NCI-H1417 treated with DMSO at 0.1 percent for 48 hours (cell line): ENCODE measurements at places on chromosomes 7 and 10.

DNA sequence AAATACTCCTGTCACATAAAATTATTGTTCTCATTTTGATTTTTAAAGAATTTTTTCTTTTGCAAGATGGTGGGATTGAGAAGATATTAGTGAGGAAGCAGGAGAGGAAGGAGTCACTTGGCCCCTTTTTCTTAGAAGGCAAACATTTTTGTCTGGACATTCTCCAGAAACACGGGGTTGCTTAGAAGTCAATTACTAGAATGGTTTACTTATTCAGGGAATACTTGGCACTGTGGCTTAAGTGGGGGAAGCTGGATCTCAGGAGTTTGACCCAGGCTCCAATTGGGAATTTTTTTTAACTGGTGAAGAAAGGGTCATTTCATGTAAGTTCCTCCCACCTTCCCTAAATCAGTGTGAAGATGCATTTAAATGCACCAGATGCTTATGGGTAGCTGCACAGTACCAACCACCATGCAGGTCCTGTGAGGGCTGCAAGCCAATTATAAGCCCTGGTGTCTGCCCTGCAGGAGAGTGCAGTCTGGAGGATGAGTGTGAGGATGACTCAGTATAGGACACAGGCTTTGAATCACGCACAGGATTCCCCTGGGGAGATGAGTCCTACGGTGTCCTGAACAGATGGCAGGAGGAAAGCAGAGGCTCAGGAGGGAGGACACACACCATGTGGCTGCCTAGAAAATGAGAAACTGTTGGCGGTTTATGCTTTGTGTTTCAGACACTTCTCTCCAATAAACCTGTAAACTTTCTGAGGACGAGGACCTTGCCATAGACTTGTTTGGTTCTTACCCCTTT, 299.1 kb downstream of the PLXNA4 start:
- no peak for DNase-seq

- no peak for DNase-seq
Measured at GRCh38 chr7:84283798-84284197, 89.2 kb upstream of the SEMA3A start.

- DNase-seq = no peak
Measured at GRCh38 chr7:76047305-76047810, 442 bp downstream of the STYXL1 start.

DNA sequence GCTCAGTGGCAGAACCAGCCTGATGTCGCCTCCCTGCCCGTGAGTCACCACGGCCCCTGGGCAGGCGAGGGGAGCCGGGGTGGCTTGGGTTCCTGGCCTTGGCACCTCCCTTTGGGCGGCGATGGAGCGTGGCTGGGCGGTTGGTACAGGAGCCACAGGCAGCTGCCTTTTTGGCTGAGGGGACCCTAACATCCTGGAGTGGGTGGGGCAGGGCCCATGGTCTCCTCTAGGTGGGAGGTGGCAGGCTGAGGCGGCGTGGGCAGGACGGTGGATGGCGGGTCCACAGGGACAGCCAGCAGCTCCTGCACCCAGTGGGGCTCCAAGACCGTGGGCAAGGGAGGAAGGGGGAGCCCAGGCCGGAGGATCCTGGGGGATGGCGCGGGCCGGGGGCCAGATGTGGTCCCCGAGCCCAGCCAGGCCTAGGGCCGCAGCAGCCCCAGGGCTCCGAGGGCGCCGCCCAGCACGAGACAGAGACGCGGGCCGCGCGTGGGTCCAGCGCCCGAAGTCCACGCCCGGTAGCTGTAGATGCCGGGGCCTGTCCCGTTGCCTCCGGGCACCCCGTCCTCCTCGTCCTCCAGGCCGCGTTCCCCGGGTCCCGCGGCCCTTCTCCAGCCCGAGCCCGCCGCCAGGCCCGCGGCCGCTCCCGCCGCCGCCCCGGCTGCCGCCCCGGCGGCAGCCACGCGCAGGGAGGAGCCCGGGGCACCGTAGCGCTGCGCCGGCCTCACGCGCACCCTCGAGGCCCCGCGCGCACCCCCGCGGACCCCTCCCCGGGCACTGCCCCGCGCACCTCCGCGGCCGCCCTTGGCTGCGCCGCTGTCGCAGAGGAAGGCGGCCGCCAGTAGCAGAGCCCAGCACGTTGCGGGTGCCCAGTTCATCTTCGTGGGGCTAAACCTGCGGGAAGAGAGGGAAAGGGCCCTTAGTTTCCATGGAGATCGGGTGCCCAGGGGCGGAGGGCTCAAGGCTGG, 1.3 kb downstream of the SPRN start:
- no peak for DNase-seq

GRCh38 chr7:131300572-131301466, 26.9 kb upstream of the MKLN1 start:
- DNase-seq = no peak

DNA sequence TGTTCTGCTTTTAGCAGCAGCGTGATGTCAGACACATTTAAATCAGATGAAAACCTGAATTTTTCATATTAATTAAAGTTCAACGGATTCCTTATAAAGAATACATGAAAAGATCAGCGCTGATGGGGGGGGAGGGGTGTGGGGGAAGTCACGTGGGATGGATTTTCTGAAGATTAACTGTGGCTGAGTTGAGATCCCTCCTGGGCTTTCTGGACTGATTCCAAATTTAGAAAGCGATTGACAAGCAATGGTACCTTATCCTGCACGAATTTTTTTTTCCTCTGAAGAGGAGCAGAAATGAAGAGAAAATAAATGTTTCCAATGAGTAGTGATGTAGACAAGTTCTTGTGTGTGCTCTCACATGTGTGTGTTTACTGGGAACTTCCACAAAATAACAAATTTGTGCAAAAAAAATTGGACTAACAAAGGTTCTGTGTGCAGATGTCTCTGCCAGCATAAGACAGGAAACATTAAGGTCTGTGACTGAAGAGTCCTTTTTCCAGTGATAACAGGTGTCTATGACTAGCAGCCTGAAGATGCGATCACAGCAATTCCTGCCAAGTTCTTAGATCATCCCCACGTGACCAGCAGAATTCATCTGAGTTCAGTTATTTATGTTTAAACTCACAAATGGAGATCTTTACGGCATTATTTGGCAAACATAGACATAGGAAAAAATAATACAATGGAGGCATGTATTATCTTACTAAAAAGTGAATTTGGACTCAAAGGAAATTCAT, 585.2 kb upstream of the CELF2 start:
- DNase-seq = no peak

DNA sequence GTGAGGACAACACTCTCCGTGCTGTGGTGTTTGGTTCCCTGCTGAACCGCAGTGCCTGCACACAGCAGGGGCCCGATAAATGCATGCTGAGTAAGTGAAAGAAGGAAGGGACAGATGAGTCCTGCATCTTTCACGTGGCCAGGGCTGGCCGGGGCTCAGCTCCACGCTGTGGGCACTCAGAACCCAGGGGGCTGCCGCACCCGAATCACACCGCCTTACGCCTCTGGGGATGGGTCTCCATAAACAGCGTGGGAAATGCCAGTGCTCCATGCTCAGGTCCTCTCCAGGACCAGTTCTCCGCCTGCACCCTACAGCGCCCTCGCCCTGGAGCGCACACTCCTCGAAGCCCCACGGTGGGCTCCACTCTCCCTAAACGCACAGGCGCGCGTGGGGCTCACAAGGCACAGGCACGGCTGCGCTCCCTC, 38.1 kb downstream of the RASGEF1A start:
- DNase-seq = no peak

- DNase-seq = no peak
Measured at GRCh38 chr10:112624546-112625048, 177.6 kb downstream of the VTI1A start.

DNA sequence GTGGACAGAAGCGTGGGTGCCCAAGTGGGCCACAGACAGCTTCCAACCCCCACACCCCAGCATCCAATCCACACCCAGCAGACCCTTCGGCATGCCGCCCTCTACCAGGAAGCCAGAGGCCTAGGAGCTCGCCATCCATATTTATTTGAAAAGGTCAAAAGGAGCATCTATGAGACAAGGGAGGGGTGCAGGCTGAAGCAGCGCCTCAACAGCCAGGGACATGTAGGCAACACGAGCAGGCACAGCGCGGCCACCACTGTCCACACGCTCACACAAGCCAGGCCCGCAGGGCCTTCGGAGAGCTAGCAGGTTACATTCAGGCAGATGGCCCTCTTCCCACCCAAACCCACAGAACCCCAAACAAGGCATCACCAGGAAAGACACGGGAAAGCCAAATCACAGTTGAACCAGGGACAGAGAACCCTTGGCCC, 34.6 kb downstream of the PSAP start:
- DNase-seq = no peak
